ENCODE measurements at places on chromosomes 2 and 18.

GRCh38 chr2:11326677-11327211, 17.7 kb downstream of the ROCK2 start:
- no peak for DNase-seq

DNA sequence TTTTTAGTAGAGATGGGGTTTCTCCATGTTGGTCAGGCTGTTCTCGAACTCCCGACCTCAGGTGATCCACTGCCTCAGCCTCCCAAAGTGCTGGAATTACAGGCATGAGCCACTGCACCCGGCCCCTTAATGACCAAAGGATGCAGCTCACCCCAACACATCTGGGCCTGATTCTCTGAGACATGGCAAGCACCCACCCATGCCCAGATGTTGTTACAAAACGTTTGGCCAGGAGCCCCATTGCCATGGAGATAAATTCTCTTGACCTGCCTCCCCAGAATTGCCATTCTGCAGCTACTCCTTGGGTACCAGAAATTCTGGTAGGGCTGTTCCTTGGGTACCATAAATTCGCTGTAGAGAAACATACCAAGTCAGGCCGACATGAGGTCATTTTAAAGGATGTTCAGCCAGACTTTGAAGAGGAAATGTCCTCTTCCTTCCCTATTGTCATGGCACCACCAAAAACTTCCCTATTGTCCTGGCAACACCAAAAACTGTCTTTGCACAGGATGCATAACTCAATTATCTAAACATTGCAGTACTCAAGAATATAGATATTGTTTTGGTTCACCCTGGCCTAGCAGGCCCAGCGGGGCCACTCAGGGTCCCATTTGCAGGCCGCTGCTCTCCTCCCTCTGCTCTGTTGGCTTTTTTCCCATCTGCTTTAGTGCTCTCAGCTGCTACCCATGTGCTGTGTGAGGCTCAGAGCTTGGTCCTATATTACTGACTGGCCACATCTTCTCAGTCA, 160.9 kb upstream of the TTC39C start:
- DNase-seq, result no peak

DNA sequence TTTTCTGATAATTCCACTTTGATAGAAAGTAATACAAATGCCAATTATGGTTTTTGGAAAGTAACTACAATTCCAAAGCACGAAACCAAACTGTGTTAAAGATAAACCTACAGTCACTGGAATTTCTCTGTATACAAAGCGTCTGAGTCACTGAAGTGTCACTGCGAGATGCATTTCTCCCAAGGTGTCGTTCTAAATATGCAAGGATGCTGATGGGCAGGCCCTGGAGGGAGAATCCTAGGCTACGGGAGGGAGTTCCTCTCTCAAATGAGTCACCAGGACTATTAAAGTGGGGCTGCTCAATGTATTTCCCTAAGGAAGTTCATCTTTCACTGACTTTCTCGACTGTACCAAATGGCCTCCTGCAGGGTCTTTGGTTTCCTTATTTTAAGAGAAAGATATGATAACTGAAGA, 163.8 kb upstream of the STK17B start:
- DNase-seq, result peak; percentile 77

- DNase-seq, result no peak
Observed at GRCh38 chr2:48377646-48378045, 152.3 kb upstream of the STON1 start.

DNA sequence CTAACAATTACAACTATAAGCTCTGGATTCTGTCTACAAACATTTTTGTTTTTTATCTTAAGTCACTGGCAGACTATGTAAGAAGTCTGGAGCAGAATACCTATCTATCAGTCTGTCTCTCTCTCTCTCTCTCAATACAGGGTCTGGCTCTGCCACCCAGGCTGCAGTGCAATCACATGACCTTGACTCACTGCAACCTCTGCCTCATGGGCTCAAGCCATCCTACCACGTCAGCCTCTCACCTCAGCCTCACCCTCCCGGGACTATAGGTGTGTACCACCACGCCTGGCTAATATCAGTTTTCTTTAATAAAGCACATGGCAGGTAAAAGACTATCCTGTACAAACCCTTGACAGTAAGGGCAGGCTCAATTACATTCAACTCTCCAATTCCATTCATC, 96.9 kb downstream of the OSBPL1A start:
- DNase-seq, result no peak

- DNase-seq, result no peak
Observed at GRCh38 chr2:81549646-81550045, 1245.1 kb upstream of the LRRTM1 start.

DNA sequence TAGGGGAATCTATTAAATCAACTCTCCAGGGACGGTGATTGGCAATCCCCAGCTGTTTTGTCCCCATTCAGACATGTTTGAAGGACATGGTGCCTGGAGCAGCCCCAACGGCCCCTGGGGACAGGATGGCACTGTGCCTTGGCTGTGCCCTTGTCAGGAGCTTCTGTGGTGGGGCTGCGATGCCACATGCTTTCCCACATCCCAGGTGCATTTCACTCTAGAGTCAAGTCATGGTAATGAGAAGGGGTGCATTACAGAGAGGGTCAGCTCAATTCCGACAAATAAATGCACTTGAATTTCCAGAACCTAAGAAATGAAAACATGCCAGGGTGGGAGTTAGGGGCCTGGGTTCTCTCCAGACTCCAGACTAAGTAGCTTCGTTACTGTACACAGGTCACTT, 289.4 kb upstream of the PXDN start:
- DNase-seq, result no peak

DNA sequence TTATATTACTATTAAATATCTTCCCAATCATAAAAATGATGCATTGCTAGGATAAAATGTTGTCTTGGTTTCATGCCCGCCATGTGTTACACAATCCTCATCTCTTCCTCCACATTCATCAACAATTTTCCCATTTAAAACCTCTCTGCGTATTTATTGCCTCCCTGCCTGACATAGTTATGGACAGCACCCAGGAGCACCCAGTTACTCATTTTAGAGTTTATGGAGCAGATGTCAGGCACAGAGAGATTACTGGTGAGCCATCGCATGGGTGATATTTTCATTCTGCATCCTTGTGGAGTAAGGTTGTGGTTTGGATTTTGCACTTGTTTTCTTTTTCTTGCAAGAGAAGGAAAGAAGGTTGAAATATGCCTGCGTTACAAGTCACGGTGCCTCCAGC, 116.7 kb upstream of the NPAS2 start:
- DNase-seq, result no peak

GRCh38 chr2:130790804-130791616, 35.7 kb downstream of the AMER3 start:
- DNase-seq, result no peak

DNA sequence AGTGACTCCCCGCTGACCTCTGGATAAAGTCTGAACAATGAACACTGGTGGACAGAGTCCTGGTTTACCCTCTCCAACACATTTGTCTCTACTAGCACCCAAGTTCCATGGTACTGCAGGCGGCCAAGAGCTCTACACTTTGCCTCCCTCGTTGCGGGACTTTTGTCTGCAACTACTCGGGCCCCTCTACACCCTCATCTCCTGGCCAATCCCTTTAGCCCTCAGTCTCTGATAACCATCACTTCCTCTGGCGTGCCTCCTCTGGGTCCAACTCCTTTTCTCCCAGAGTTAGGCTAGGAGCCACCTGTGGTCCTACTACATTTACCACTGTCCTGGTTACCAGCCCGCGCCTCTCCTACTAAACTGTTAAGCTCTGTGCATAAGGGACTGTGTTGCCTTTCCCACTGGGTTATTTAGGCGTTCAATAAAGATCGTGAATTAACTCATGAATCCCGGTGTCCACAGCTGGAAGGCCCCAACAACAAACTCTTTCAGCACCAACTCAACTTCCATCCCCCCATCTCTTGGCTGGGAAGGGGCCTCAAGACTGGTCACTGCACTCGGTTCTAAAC, 757 bp downstream of the HDHD2 start:
- peak; percentile 12 for DNase-seq

GRCh38 chr2:182866461-182867406, at the start of gene FRZB:
TSS of gene FRZB (minus strand) at chr2:182866637. CDS start at chr2:182866552, 85 bp downstream.
- DNase-seq, result peak; percentile 42

- no peak for DNase-seq
Observed at GRCh38 chr18:14781671-14782070, 33.7 kb downstream of the ANKRD30B start.

GRCh38 chr2:164967361-164967760, 12.0 kb upstream of the SLC38A11 start:
- DNase-seq, result no peak

GRCh38 chr2:238107525-238108422, 7.6 kb downstream of the ESPNL start:
- DNase-seq, result no peak

DNA sequence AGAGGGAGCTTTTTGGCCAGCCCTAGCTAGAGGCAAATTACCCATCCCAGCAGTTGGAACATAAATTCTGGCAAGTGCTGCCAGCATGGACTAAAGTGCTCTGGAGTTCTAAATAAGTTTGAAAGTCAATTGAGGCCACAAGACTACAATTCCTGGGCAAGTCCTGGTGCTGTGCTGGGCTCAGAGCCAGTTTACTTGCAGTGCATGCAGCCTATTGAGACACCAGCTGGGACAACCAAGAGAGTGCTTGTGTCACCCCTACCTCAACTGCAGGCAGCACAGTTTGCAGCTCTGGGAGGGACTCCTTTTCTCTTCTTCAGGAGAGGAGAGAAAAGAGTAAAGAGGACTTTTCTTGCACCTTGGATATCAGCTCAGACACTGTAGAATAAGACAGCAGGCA, 277.2 kb upstream of the TMEFF2 start:
- peak; percentile 3 for DNase-seq

- no peak for DNase-seq
Observed at GRCh38 chr2:25490217-25490616, 148.5 kb upstream of the DNMT3A start.

- no peak for DNase-seq
Observed at GRCh38 chr2:206480161-206480560, 36.8 kb downstream of the ADAM23 start.
